ENCODE measurements at places on chromosomes 6 and 20.

GRCh38 chr20:53122853-53123252 is 150.7 kb downstream of the TSHZ2 start:
- no peak for DNase-seq

DNA sequence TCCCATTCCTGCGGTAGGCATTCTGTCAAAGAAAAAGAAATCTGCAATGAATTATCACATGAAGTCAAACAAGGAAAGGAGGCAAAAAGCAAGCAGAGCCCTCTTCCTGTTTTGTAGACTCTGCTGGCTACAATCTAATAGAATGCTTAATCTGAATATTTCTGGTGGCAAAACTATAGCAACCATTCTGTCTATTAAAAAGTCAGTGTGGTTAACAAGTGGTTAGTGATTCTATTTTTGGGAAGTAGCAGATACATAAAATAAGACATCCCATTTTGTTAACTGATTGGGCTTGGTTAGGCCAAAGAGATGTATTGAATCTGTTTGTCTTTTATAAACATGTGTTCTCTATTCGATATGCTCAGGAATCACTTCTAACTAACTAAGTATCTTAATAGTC is 442.3 kb downstream of the CDC5L start:
- no peak for DNase-seq

- DNase-seq = no peak
Observed at GRCh38 chr6:98047164-98047563, 764.1 kb upstream of the MMS22L start.

DNA sequence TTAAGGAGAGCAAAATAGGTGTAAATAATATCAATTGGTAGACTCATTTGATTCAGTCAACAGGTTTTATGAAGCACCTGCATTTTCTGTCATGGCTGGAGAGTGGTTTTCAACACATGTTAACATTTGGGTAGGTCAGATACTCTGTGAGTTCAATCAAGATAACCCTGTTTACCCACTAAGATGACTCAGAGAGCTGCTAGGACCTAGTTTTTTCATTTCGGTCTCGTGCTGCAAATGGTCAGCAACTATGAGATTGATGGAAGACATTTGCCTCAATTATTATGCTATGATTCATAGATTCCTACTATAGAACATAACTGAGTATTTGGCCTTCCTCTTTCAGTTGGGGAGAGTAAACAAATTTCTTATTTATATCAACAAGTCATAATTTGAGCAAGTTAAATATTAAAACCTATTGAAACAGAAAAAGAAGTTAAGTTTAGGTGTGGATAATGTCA is 391.4 kb upstream of the CITED2 start:
- DNase-seq = no peak

- no peak for DNase-seq
Observed at GRCh38 chr6:33769248-33769821, 19.6 kb downstream of the LEMD2 start.

DNA sequence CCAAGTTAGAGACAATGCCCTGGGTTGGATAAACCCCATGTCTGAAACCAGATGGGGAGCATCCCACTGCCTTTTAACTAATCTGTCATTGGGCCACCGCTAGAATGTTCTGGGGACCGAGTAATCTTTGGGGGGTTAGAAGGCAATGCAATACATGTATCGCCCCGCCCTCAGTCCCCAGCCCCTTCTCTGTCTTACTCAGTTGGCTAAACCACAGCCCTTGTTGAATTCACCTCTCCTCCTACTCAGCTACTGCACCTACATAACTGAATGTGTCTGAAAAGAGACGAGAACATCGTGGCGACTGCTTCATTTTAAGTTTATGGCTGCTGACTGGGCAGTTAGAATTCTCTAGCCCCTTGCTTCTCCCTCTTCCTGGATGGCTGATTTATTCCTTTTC is 15.1 kb upstream of the CCR6 start:
- no peak for DNase-seq

DNA sequence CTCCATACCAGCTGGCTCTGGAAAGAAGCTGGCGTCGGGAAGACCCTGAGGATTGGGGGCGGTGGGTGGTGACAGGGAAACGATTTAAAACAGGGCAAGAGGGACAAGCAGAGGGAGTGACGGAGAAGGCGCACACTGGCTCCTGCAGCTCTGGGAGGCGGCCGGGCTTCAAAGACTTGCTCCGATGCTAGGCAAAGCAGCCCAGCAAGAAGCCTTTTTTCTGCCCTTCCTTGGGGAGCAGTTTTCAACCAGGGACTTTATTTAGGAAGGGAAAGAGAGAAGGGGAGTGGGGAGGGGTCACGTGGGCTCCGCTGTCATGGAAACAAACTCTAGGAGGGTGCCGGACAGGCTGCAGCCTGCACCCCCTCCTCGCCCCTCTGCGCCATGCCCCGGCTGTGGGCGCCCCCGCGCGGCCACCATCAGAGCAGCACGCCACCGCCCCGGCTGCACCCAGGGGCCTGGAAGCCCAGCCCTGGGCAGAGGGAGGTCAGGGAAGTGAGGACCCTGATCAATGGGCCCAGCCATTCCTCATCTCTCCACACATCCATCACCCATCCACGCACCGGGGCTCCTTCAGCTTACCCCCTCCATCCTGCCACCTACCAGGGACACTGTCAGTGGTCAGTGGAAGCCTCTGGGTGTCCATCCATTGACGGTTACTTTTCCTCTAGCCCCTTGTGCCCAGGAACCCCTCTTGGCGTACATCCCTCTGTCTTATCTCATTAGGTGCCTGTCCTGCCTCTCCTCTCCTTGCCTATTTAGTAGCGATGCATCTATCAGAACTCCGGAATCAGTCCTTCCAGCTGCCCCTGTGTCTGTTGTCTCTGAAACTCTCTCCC is 66.6 kb upstream of the CCDC167 start:
- peak; percentile 51 for DNase-seq

DNA sequence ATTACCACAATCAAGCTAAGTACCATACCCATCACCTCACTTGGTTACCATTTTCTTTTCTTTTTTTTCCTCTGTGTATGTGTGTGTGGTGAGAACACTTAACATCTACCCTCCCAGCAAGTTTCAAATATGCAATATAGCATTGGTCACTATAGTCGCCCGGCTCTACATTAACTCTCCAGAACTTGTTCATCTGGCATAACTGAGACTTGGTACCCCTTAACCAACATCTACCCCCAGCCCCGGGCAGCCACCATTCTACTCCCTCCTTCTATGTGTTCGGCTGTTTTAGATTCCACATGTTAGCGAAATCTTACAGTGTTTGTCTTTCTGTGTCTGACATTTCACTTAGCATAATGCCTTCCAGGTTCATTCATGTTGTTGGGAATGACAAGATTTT is 89.0 kb upstream of the TOP1 start:
- DNase-seq = no peak

DNA sequence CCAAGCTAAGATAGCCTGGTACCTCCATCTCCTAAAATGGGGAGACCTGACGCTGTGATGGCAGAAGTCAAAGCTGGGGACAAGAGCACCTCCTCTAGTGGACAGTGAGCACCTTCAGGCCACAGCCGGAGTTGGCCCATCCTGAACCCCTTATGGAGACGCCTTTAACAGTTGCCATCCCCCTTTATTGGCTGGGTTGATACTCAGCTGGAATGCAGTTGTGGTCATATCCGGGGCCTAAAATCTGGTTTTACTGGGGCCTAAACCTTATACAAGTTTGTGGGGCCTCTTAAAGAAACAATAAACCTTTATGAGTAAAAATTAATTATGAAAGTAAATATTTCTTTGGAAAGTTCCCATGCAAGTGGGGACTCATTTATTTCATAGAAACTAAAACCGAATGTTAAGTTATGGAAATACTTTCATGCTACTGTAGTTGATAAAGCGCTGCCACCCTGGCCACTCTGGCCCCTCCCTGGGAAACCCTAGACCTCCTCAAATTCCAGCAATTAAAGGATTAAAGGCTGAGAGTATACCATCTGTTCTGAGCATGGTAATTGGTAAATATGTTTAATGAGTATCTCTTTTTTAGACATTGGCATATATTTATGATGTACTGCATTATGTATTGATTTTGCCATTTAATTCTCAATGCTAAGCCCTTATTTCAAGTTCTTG is 95.1 kb upstream of the SASH1 start:
- DNase-seq = no peak

GRCh38 chr6:47209632-47210031 is 100.1 kb downstream of the TNFRSF21 start:
- no peak for DNase-seq

DNA sequence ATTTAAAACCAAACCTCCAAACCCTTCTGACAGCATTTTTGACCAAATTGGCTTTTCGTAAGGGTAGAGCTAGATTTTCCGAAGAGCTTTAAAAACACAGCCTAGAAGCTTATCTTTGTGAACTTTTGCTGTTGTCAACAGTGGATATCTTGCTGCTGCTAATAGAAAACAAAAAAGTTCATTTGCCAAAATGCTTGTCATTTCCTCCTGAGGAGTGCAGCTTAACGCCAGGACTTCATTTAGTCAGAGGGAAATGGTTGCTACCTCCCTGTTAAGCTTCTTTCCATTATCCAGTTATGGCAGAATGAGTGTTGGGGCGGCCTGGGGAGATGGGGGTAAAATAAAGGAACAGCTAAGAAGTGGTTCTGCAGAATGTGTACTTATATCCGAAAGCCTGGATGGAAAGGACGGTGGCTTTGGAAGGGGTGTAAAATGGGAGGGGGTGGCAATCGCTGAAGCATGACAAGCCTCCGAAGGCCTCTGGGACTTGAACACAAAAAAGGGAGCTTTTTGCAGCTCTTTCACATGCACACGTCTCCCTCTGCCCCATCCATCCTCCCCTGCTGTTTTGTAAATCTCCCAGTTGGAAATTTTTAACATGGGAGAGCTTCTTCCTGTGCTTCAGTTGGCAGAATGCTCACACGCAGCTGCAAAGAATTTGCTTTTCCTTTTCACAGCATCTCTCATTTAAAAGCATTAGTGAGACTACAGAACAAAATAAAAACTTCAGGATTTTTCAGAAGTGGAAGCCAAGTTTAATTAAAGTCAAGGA is 22.5 kb downstream of the JARID2 start:
- no peak for DNase-seq

- DNase-seq = no peak
Observed at GRCh38 chr6:21508753-21509152, 84.8 kb upstream of the SOX4 start.

DNA sequence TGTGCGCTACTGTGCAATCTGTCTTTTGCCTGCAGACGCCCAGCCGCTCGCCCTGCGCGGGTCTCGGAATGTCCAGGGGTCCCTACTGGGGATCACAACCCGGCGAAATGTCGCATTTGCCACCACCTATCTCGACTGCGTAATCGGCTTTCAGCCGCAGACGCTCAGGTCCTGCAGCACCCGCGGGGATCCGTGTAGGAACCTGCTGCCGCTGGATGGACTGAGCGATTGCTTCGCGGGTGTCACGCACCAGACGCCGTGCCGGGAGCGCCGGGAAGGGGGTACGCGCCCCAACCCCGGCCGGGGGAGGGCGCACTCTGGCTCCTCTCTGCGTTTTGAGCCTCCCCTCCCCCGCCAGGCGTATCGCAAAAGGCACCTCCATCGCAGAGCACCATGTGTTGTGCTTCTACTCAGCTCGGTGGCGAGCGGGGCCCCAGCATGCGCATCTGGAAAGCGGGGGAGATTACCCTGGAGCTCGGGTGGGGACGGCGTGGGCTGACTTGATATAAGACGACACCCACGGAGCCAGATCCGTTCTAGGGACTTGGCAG is 747 bp upstream of the PTPRA start:
- DNase-seq = peak; percentile 72

DNA sequence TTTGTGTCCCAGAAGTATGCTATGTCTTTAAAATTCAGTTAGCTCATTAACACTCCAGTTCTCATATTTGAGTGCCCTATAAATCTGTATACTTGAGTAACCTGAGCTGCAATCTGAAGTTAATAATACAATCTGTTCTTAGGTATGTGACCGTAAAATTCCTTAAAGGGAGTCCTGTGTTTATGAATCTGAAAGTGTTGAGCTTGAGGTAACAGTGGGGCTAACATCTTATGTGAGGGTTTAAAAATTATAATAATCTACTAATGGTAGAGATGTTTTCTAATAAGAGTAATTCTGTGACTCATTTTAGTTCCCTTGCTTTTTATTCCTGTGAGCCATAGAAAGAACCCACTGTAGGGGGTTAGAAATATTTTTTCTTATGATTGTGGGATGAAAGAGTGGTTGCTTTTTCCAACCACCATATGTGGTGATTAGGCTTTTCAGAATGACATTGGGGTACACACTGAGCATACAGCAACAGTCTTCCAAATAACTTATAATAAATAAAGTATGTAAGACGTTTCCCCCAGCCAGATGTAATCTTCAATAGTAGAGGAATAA is 121.2 kb downstream of the BCKDHB start:
- DNase-seq = no peak

DNA sequence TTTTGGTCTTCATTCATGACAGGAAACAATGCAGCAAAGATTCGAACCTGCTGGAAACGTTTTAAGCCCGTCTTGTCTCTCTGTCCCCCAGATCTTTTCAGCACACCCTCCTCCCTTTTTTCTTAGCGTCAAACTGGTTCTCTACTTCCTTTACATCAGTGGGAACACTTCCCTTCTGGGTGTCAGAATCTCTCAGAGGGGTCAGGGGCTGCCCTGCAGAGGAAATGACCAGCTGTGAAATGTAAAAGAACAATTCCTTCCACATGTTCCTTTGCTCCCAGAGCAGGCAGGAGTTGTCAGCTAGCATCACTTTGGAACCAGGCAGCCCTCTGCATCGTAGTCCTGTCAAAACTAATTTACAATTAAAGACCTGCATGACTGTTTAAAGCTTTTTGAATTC is 619.0 kb downstream of the TFAP2A start:
- no peak for DNase-seq

DNA sequence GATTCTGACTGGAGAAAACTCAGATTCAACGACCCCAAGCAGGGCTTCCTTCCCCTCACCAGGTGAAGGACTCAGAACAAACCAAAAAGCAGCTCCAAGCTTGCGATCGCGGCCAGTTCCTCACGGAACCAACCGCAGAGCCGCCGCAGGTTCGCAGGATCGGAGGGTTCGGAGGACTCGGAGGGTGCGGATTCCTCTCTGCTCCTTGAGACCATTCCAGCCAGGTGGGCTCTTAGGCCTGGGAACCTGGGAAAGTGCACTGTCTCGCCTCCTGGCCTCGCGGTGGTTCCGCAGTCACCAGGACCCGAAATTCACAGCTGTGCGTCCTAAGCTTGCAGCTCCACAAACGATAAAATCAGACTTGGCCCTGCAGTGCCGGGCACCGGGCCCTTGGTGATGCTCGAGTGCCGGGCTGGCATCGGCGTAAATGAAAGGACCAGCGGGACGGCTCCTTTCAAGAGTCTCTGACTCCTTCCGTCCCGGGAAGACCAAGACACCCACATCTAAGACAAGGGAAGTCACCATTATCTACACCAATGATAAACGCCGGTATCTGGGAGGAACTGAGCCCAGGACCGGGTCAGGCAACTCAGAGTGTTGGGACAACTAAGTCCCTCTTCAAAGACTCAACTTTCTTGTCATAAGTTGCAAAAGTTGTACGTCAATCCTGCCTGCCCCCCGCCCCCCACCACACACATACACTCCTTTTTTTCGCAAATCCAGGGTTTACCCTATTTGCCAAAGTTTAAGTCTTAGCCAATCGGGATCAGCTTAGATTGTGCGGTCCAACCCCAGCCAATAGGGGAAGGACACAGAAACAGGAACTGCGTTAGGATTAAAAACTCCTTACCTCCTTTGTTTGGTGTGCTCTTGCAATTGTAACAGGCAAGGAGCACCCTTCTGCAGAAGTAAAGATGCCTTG is 69.8 kb upstream of the PRSS16 start:
- peak; percentile 48 for DNase-seq
